Endothelial cell (in vitro differentiated cells): ENCODE measurements at places on chromosomes 6 and 20.

GRCh38 chr6:139853302-139853992 is 479.0 kb upstream of the CITED2 start:
- no peak for DNase-seq

GRCh38 chr6:134961366-134961765 is 11.5 kb upstream of the ALDH8A1 start:
- DNase-seq = no peak

- DNase-seq = no peak
Observed at GRCh38 chr20:51445591-51445990, 96.9 kb downstream of the NFATC2 start.

- no peak for DNase-seq
Observed at GRCh38 chr6:9504191-9504590, 910.7 kb downstream of the TFAP2A start.

DNA sequence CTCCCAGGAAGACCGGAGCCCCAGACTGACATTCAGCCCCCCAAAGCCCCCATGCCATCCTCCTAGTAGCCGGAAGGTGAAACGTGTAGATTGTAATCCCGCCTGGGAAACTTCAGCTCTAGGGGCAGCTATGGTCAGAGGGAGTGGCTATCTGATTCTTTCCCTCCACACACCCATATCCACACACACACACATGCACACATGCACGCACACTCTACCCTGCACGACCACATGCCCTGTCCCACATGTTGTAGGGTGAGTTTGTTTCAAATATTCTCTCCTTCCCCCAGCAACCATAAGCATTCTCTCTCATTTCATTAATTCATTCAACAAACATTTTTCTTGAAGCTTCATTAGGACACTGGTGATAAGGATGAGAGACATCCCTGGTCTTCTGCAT is 42.2 kb downstream of the MAFB start:
- DNase-seq = no peak

- DNase-seq = no peak
Observed at GRCh38 chr6:108565091-108565766, 4.5 kb downstream of the FOXO3 start.

GRCh38 chr6:7169296-7169721 is 61.5 kb downstream of the RREB1 start:
- no peak for DNase-seq

GRCh38 chr6:35984701-35985100 is 39.7 kb downstream of the SLC26A8 start:
- no peak for DNase-seq

GRCh38 chr6:143536461-143536865 is 24.9 kb upstream of the FUCA2 start:
- no peak for DNase-seq

- DNase-seq = no peak
Observed at GRCh38 chr20:64090165-64090564, 6.0 kb upstream of the LKAAEAR1 start.

- DNase-seq = no peak
Observed at GRCh38 chr6:3285732-3286131, 27.0 kb downstream of the PSMG4 start.

GRCh38 chr20:48562586-48563116 is 265.1 kb downstream of the PREX1 start:
- no peak for DNase-seq

DNA sequence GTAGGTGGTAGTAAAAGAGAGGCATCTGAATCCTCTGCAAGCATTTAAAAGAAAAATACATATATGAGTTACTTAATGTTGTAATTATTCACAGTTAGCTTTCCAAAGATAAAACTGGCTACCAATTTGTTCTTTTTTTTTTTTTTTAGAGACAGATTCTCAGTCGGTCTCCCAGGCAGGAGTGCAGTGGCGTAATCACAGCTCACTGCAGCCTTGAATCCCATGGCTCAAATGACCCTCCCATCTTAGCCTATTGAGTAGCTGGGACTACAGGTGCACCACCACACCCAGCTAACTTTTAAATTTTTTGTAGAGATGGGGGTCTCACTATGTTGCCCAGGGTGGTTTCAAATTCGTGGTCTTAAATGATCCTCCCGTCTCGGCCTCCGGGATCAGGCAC is 36.5 kb downstream of the SGK1 start:
- DNase-seq = no peak

DNA sequence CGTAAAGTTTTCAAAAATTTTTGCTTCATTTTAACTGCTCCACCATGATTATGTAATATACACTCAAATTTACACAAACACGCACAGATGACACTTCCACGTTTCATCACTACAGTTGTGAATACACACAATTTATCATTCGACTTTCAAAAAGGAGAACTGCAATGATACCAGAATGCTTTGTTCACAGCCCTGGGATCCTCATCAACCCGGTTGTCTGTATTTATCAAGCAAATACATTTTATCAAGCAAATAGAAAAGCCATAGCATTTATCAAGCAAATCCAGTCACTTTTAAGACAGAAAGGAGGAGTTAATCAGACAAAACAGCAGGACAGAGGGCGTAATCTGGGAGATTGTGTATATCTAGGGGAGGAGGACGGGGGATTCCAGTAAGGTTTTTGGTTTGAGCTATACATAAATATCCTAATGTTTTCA is 20.3 kb upstream of the ABT1 start:
- no peak for DNase-seq

- no peak for DNase-seq
Observed at GRCh38 chr6:99836471-99836870, 157.6 kb downstream of the MCHR2 start.

DNA sequence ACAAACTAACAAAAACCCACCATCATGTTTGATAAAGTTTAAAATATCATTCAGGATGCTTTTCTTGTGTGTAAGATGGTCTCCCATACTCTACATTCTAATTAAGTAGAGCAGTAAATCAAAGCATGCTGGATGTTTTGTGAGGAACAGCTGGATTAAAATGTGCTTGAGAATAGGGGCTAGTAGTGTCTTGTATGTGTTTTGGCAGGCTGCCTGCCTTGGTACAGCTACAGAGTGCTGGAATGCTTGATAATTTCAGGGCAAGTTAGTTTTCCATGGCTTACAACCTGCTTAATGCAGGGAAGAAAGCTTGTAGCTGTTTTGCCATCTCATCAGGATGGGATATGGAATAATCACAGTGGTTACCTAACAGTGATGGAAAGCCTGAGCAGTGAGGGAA is 636.6 kb upstream of the MMS22L start:
- DNase-seq = no peak

DNA sequence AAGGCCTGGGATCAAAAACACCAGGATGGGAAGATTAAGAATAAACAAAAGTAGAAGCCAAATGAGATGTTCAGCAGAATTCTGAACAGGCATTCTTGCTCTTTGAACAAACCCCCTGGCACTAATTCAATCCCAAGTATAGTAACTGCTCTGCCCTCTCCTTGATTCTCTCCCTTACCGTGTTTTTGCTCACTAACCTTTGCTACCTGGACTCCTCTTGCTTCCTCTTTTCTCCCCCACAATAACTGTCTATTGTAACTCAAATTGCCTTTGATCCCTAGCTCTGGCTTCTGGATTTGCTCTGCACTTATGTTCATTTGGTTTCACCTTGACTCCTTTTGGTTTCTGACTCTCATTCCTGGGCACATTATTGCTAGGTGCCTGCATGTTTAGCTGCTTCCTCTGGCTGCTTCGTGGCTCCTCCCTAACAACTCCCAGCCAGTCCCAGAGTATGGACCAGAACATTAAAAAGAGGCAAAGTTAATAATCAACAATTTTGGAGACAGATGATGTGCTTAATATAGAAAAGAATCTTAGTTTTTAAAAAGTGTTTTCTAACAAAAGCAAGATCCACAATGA is 65.4 kb upstream of the PHIP start:
- DNase-seq = no peak

DNA sequence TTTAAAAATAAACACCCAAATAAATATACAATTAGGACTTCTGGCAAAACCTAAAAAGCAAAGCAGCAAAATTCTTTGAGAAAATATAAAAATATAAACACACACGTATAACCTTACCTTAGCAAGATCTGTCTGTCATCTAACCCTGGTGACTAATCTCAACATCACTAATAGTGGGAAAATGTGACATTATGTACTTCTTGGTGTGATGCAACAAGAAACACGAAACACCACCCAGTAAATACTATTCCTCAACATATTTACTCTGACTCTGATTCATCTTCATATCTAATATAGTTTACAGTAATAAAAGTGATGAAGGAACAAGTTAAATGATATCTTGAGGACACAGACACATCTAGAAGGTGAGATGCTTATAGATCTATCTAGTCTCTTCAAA is 332.6 kb upstream of the MANEA start:
- DNase-seq = no peak

DNA sequence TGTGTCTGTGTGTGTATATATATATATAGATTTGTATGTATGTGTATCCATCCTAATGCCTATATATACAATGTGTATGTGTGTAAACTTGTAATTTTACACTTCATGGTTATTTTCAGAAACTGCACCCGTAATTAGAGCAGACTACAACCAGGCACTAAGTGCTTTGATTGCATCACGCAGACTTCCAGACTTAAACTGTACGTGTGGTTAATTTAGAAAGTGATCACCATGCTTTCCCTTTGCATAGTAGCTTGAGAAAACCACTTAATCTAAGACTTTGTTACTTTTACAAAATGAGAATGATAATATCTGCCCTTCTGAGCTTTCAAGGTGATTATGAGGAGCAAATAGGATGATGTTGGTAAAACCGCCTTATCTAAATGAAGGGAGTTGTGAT is 50.1 kb upstream of the E2F3 start:
- no peak for DNase-seq

GRCh38 chr20:24504331-24505285 is 35.2 kb downstream of the SYNDIG1 start:
- DNase-seq = no peak

- no peak for DNase-seq
Observed at GRCh38 chr6:85975957-85976356, 333.3 kb upstream of the SYNCRIP start.

- DNase-seq = no peak
Observed at GRCh38 chr6:166204852-166205650, 37.4 kb upstream of the TBXT start.

DNA sequence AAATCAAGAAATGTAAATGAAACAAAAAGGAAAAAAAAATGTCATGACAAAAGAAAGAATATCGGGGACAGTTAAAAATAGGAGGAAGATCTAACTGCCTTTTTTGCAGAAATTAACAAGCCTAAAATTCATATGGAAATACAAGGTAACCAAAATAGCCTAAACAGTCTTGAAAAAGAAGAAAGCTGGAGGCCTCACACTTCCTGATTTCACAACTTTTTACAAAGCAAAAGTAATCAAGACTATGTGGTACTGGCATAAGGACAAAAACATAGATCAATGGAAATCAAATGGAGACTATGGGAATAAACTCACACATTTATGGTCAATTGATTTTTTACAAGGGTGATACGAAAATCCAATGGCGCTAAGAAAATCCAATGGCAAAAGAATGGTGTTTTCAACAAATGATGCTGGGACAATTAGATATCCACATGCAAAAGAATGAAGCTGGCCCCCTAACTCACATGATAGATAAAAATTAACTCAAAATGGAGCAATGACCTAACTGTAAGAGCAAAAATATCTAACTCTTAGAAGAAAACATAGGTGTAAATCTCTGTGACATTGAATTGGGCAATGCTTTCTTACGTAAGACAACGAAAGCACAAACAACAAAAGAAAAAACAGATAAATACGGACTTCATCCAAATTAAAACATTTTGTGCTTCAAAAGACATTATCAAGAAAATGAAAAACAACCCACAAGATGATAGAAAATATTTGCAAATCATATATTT is 24.5 kb downstream of the MAP3K5 start:
- no peak for DNase-seq

DNA sequence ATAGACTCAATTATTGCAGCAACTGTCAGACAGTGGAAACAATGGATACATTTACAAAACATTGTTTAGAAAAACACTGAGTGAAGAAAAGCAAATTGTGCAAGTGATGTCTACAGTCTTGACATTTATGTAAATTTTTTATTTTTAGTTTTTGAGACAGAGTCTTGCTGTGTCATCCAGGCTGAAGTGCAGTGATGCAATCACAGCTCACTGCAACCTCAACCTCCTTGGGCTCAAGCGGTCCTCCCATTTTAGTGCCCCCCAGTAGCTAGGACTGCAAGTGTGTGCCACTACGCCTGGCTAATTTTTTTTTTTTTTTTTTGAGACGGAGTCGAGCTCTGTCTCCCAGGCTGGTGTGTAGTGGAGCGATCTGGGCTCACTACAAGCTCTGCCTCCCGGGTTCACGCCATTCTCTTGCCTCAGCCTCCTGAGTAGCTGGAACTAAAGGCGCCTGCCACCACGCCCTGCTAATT is 9.7 kb downstream of the CNBD2 start:
- DNase-seq = no peak

DNA sequence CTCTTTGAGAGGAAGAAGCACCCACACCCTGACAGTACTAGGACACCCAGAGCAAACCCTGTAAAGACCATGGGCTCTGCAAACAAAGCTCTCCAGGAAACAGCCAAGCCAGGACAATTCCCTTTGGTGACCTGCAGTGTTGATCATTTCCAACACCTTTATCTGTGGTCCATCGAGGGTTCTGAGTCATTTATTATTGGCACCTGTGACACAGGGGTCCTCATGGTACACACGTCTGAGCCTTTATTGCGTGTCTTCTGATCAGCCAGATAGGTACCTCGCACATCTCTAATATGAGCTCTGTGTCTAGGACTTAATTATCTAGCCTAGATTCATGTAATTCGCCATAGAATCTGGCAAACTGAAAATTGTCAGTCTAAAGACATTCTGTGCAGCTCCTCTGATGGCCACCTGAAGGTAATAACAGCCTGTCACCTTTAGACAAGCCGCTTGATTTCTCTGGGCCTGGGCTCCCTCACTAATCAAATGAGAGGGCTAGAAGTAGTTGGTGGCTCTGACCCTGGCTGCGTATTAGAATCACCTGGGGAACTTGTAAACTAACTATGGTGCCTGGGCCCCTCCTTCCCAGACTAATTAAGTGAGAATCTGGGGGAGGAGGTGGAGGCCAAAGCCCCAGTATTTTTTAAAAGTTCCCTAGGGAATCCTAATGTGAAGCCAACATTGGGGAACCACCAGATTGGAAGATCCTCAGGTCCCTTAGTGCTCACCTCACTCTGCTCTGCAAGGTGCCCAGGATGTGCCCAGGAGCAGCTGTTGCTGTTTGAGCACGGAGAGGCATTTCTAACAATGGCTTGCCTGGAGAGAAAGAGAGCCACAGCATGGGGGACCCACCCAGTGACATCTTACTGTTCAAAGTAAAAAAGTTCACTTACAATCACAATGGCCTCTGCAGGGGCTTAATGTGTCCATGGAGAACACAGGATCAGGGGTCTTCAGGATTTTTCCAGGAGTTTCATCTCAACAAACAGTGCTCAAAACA is 122.0 kb upstream of the ARID1B start:
- DNase-seq = no peak

- no peak for DNase-seq
Observed at GRCh38 chr6:37967651-37968050, 148.1 kb downstream of the ZFAND3 start.

DNA sequence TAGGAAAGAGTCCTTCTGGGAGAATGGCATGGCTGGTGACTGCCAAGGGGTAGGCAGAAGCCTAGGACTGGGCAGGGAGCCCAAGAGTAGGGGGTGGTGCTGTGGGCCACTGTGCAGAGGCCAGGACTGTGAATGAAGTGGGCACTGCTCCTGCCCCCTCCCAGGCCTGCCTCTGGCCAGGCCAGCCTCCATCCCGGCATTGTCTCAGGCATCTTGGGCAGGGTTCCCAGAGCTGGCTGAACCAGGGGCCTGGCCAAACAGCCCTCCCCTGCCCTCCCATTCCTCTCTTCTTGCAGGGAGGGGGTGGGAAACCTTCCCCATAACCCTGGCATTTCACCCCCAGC is 81.6 kb downstream of the MRPL14 start:
- no peak for DNase-seq
